HepG2 (cell line): ENCODE measurements at places on chromosomes 1 and 21. TPM values are rescaled to one million over a fixed set of nuclear protein-coding genes. Genes with fewer than 3 reads are reported as not detected.

GRCh38 chr1:197781968-197782721, 6.9 kb upstream of the DENND1B start:
- no peak for DNase-seq

GPBP1L1 gene
- 86.1 and 102 TPM in 2 replicates for total RNA-seq

DNA sequence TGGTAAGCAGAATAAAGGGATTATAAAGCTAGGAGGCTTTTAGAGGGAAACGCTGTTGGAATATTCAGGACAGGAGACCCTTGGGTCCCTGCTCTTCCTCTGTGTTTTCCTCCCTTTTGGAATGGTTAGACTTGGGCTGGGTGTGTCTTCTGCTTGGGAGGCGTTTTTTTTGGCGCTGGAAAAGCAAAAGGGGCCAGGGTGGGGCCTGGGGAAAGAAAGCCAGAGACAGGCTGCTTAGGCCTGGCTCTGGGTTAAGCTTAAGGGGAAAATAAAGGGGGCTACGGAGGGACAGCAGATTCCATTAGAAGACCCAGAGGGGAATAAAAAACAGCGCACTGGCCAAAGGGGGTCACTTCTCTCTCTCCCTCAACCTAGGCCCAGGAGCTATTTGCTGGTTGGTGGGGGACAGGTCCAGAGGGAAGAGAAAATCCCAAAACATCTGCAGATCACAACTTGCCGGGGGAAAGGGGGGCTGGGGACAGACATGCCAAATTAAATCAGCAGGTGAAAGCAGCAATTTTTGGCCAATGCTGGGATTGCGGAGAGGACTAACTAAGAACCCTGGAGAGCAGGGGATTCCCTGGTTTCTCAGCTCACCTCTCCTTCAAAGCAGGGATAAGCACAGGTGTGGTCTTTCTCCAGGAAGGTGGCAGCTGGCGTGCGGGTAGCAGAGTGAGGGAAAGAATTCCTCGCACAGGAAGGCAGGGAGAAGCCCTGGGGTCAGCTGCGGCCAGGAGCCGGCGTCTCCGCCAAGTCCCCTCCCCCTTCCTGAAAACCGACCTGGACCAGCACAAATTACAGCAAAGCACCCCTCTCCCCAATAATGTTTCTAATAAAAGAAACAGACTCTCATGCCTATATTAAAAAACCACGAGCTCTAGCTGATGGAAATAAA, 82.2 kb upstream of the AK4 start:
- no peak for DNase-seq

KIAA1614 gene
- 0.32 and 0.77 TPM in 2 replicates for total RNA-seq

DNA sequence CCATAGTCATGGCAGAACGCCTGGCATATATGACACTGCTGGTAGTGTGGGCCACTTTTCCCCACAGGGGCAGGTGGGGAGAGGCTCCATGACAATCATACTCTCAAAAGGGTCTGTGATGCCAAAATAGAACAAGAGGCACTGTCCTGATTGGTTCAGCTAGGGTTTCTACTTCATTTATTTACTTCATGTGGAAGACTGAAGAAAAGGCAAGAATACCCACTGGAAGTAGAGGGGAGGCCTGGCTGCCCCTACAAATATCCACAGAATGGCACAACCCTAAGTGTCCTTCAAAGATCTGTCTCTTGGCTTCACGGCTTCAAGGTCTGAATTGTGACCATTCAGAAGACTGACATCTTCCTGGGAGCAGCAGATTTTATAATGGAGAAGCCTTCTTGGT, 4.5 kb upstream of the SFT2D2 start:
- DNase-seq, result no peak

DNA sequence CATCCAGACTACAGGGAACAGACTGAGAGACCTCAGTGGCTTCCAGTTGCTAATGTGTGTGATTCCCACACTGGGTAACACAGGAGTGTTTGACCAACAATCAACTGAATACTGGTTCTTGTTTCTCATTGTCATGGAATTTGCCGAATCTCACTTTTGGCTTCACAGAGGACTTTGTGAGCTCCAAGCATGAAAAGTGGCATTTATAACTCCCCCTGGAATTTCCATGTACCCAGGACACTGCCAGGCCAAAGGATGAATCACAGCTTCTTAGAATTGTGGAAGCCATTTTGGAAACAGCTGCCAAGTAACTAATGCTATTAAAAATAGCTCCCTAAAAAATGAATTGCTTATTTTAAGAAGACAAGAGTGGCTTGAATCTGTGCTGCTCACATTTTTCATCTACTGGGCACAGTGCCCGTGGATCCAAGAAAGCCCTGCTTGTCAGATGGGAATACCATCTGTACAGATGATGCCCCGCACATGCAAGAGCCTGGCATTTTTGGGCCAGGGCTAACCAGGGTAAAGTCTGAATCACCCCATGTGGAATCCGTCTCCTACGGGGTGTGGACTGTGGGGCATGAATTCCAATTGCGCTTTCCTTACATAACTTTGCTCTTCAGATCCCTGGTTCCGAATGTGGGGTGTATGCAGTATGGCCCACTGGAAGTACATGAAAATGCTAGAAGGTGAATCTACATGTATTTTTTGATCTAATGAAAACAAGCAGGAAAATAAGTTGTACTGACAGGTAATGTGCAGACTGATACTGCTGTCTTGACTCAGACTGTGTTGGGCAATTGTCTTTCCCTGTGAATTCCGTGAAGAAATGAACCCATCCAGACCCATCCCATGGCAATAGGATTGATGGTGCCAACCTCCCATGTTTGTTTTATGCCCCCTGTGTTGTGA, 487.3 kb downstream of the SIPA1L2 start:
- DNase-seq, result no peak

PLPP3 gene
- 33.9 and 65.8 TPM in 2 replicates for total RNA-seq

DNA sequence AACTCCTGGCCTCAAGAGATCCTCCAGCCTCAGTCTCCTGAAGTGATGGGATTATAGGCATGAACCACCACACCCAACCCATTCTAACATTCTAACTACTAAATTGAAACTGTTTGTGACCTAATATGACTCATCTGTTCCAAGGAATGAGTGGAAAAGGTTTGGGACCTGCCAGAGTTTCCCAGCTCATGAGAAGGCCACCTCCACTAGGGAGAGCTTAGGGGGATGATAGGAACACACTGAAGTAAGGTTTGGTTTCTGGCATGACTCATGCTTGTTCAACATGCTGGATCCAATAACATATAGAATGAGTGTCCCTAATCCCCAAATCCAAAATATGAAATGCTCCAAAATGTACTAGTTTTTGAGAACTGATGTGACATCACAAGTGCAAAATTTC, 18.9 kb upstream of the SCAF4 start:
- DNase-seq, result no peak

DNA sequence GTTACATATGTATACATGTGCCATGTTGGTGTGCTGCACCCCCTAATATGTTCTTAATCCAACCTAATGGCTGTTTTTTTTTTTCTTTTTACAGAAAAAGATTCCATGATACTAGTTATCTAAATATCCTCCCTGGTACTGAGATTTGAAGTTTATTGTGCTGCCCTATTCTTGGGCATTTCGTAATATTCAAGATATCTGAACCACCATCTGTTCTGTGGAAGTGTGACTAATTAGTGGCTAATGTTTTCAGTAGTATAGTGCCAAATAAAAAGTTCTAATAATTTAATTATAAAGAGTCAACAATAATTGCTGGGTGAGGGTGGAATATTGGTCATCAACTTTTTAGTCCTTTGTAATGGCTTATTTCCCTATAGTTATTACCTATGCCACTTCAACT, 217.5 kb downstream of the GABPA start:
- DNase-seq, result no peak

DNA sequence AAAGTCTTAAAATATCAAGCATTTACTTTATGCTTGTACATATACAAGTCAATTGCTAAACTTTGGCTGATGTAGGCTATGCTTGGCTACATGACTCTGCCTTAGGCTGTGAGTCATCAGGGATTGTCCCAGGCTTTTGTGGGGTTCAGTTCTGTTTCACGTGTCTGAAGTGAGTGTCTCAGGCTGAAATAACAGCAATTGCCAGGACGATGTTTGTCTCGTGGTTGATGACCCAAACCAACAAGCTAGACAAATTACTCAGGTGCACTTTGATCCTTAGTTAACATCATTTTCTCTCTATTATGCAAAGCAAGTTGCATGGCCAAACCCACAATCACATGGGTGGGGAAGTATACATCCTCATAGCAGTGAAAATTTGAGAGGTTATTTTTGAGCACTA, 410.1 kb downstream of the BRINP3 start:
- DNase-seq, result no peak

TMEM82 gene
- total RNA-seq, result 0.29 and 0.97 TPM in 2 replicates

S100A9 gene
- 0.31 and 1.1 TPM in 2 replicates for total RNA-seq
